ENCODE measurements at places on chromosomes 2 and 18. TPM values are rescaled to one million over a fixed set of nuclear protein-coding genes. Genes with fewer than 3 reads are reported as not detected.

- ATAC-seq = no peak
Measured at GRCh38 chr18:53941601-53942338, 282.7 kb downstream of the MBD2 start.

DNA sequence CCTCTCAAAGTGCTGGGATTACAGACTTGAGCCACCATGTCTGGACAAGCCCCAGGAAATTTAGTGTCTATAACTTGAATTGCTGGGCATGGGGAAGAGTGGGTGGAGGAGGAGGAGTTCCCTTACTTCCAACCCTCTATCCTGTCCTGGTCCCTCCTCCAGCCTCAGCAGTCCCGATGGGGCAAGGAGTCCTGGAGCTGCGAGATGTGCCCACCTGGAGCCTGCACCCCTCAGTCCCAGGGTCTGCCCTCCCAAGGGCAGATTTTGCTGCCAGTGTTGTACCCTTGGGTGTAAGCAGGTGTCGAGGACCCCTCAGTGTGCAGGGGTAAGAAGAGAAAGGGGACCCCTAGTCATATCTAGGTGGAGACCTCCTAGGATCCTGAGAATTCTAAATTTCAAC is 2.8 kb downstream of the VAMP8 start:
- no peak for ATAC-seq

DNA sequence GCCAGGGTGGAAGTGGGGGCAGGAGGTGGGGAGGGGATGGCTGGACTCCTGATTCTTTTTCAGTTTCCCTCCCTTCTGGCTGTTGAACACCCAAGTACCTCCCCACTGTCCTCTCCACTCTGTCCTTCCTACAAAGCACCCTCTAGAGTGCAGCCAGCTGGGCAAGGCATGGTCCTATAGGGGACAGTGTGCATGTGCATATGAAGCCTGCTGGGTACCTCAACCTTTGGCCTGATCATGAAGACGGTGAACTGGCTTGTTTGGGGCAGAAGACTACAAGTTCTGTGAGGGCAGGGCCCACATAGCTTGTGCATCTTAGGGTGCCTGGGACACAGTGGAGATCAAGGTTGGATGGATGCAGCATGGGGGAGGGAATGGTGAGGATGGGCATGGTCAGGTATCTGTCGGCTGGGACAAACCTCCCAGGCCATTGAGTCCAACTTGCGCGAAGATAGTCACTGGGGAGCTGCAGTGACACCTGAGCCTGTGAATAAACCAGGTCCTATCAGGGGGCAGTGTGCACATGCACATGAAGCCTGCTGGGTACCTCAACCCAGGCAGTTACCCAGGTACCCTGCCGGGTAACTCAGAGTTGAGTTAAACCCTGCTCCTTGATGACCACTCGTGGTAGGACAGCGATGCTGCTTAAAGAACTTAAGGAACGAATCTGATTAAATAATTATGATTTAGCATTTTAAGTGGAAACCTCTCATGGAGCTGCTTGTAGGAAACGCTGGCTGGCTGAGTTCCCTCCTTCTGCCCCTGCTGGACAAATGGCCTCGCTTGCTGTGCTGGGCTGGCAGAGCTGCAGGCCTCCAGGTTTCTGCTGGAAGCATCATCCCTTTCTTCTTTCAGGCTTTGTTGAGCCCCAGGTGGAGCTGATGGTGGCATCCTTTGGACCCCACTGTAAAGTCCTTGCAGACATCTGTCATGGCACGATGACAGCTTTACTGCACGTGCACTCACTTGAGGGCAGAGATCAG is 84.0 kb downstream of the POLR1A start:
- ATAC-seq = no peak

GRCh38 chr2:159218389-159218788 is 68.1 kb downstream of the WDSUB1 start:
- ATAC-seq = no peak

The TRPM8 gene
- total RNA-seq = not detected
